ENCODE measurements at places on chromosomes 2 and 18.
A peak's percentile ranks its signal among the peaks of the same experiment; 100 is the strongest.

DNA sequence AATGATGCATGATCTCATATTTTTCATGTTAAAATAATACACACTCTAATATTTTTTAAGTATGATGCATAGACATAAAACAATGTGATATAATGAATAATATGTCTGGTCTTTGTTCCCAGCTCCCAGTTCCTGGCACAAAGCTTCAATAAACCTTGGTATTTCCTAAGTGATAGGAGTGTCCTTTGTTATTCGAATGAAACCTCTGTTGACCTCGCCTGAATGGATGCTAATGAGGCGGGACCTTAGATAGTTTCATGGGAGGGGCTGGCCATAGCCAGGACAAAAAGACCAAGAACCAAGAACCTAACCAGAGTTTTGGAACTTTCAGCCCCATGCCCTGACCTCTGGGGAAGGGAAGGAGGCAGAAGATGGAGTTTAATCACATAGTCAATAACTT, 257.7 kb upstream of the COPS8 start:
- DNase-seq = no peak

- no peak for DNase-seq
These were observed 624.5 kb downstream of the NR4A2 start for GRCh38 chr2:155708071-155708470.

DNA sequence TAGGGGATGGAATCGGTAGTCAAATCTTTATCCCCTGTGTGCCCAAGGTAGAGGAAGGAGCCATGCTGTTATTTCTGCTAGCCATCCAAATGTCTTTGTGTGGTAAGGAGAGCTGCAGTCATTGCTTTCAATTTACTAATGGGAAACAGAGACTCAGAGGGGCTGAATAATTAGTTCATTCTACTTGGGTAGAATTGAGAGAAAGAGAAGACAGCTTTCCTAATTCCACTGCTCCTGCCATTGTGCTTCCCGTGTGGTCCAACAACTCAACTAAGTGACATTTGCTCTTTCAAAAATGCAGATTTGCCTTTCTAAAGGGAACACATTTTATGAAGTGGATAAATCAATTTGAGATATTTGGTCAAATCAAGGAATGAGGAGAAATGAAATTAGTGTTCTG, 136.1 kb downstream of the AQP4 start:
- no peak for DNase-seq

GRCh38 chr18:2425426-2426317, 145.6 kb downstream of the METTL4 start:
- DNase-seq = no peak

DNA sequence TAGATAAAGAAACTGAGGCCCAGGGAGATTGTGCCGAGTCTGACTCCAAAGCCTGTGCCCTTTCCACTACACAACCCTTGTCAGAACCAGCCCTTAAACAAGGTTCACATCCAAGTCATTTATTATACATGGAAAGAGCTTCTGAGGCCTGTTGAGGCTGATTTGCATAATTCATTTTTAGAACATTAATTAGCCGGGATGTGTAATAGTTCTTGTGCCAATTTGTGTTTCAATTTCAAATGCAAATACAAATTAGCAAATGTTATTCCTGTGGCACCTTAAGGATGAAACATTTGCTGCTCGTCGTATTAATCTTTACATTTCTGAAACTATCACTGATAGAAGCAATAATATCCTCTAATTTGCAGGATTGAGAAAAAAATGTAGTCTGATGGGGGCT, 174.9 kb downstream of the MYCN start:
- no peak for DNase-seq

DNA sequence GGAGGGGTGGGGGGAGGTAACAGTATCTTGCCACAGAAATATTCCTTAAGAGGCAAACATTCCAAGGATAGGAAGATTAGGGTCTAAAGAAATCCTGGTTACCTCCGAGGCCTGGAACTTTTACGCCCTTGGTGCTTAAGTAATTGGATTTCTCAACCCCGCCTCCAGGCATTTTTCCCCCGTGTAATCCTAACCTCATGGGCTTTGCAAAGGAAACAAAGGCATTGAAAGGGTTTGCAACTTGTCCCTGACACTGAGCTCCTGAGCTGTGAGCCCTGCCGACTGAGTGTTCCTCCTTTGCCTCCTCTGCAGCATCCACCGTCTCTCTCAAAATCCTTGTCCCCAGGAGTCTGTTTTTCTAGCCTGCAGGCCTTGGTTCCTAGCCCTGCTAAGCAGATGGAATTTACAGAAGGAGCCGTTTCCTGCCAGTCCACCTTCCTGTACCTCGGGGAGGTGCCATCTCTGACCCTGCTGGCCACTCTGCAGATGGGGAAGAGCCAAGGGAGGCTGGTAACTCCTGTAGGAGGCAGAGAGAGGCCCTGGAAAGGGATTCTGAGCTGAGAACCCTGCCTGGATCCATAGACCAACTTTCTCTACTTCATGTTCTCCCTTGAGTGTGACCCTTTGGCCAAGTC, 24.2 kb downstream of the TET3 start:
- no peak for DNase-seq

GRCh38 chr2:101882769-101883307, 108.9 kb upstream of the IL1R2 start:
- DNase-seq = no peak

DNA sequence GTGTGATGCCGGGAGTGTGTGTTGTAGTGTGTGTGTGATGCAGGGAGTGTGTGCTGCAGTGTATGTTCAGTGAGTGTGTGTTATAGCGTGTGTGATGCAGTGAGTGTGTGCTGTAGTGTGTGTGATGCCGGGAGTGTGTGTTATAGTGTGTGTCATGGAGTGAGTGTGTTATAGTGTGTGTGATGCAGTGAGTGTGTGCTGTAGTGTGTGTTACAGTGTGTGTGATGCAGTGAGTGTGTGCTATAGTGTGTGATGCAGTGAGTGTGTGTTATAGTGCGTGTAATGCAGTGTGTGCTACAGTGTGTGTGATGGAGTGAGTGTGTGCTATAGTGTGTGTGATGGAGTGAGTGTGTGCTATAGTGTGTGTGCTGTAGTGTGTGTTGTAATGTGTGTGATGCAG, 182.1 kb upstream of the SOX11 start:
- no peak for DNase-seq

DNA sequence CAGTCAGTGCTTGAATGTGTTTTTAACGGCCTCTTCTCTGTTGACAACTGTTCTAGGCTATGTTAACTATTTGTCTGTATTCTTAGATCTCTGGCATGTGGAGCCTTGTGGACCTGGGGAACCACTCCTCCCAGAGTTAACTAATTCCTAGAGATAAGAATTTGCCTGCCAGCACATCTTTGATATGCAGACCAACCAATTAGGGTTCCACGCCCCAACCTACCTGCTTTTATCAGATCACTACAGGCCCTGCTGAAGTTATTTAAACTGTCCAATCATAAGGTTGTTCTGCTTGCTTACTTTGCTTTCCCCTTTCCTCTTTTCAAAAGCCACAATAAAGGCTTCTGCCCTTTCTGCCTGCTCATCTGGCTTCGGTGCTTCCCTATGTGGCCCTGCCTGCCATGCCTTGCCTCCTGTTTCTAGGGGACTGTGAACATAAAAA, 8.5 kb upstream of the CYBRD1 start:
- no peak for DNase-seq

- no peak for DNase-seq
These were observed 935.3 kb upstream of the KLHL29 start for GRCh38 chr2:22449696-22450095.

GRCh38 chr18:80106482-80107051, 2.5 kb upstream of the ADNP2 start:
- no peak for DNase-seq

DNA sequence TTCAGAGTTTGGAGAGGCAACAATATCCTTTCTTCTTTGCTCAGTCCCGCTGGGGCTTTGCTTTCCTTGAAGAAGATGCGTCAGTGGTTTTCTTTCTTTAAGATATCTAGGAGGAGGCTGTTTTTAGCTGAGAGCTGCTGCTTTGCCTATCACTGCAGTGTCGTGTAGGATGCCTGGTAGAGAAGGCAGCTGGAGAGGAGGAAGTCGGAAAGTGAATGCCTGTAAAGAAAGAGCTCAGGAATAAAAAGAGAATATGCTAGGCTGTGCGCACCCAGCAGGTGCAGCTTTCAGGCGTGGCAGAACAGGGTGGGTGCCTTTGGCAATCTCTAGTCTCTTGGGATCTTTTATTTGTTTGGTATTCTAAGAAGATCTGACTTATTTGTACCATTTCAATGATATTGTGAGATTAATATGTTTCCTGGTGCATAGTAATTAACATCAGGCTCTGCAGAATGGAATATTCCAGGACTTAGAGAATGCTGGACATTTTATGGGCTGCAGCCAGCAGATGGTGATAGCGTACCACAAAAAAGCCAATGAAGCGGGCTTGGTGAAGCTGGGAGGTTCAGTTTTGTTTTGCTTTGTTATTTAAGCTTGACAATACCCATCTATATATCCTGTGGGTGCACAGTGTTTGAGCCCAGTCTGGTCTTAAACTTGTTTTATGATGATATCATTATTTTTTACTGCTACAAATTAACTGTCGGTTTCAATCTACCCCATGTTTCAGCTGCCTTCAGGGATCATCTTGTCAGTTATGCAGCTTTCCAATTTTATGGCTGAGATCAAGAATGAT, 34.9 kb downstream of the CAVIN2 start:
- peak; percentile 60 for DNase-seq

- no peak for DNase-seq
These were observed 108.8 kb downstream of the MTCL1 start for GRCh38 chr18:8814206-8814605.

- no peak for DNase-seq
These were observed 51.3 kb upstream of the ODC1 start for GRCh38 chr2:10499275-10499907.

- no peak for DNase-seq
These were observed 48.4 kb upstream of the NEMP2 start for GRCh38 chr2:190582736-190583506.

GRCh38 chr18:30870466-30870865, 172.1 kb downstream of the DSC3 start:
- DNase-seq = no peak

GRCh38 chr2:120733238-120733932, 2.3 kb upstream of the GLI2 start:
- DNase-seq = no peak

DNA sequence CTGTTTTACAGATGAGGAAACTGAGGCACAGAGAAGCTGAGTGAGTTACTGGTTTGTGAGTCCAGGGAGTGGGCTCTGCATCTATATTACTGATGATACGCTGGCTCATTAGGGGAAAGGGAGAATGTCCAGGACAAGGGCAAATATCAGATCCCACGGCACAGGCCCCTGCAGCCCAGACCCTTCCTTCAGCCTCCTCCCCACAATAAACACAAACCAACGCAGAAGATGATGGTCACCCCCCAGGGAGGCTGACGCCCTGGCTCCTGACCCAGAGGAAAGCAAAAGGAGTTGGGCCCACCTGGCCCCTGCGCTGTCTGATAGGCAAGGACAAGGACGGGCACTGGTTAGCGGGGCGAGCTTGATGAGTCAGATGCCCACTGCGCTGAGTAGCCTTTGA, 47.7 kb upstream of the ZBTB7C start:
- DNase-seq = no peak

DNA sequence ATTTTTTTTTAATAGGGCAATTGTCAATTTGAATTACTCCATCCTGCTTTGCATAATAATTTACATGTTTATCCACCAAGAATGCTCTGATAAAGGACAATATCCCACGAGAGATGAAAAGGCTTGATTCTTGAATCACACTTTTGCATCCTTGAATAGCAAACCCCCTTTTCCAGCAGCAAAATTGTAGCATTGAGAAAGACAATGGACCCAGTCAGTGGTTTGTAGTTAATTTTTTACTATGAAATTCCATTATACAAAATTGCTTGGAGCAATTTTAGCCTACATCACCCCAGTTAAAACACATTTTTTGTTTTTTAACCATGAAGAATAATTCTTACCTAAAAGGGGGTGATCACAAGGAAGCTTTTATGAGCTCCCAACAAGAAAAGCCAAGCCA, 255.1 kb downstream of the RND3 start:
- DNase-seq = no peak

DNA sequence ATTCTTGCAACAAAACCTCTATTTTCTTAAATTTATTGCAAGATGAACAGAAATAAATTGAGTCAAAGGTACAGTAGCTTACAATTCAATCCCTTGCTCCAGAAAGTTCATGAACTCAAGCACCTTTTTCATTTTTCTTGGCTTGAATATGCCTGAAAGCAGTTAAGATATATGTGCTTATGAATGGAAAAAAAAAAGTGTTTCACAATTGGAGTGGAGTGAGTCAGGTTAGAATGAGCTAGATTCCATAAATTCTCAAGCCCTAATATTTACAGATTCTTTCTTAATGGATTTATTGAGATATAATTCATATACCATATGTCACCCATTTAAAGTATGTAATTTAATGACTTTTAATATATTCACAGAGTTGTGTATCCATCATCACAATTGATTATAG, 39.6 kb upstream of the NEMP2 start:
- no peak for DNase-seq

Measured in HEK293T (cell line).